Dermis lymphatic vessel endothelial cell (primary cell): ENCODE measurements at places on chromosomes 1 and 21. TPM values are rescaled to one million over a fixed set of nuclear protein-coding genes. Genes with fewer than 3 reads are reported as not detected.

VPS72 gene
- total RNA-seq = 38.9 and 49.2 TPM in 2 replicates

TMEM52 gene
- not detected in 2 replicates for total RNA-seq

MUL1 gene
- 22.2 and 28.0 TPM in 2 replicates for total RNA-seq

VASH2 gene
- total RNA-seq = under 0.01 and 0.17 TPM in 2 replicates

KIF26B gene
- total RNA-seq = 2.3 and 5.8 TPM in 2 replicates

RPTN gene
- total RNA-seq = not detected in 2 replicates

RHD gene
- 0.09 and 0.33 TPM in 2 replicates for total RNA-seq

MASP2 gene
- total RNA-seq = not detected in 2 replicates

CASQ1 gene
- total RNA-seq = not detected in 2 replicates

IL19 gene
- total RNA-seq = not detected in 2 replicates

OR2M3 gene
- not detected in 2 replicates for total RNA-seq

ADAMTS4 gene
- total RNA-seq = 10.0 and 13.3 TPM in 2 replicates

NCMAP gene
- not detected in 2 replicates for total RNA-seq

GNAT2 gene
- 0.11 and 0.17 TPM in 2 replicates for total RNA-seq

LHX4 gene
- not detected in 2 replicates for total RNA-seq

LIN28A gene
- total RNA-seq = not detected in 2 replicates

SOX13 gene
- 5.4 and 6.5 TPM in 2 replicates for total RNA-seq

NID1 gene
- total RNA-seq = 286 and 303 TPM in 2 replicates

FCRL6 gene
- not detected in 2 replicates for total RNA-seq

PTPN22 gene
- not detected in 2 replicates for total RNA-seq

IFFO2 gene
- 4.2 and 11.6 TPM in 2 replicates for total RNA-seq

DCST1 gene
- not detected in 2 replicates for total RNA-seq

TMEM234 gene
- total RNA-seq = 10.4 and 11.1 TPM in 2 replicates

CPTP gene
- total RNA-seq = 11.7 and 14.0 TPM in 2 replicates

MNDA gene
- not detected in 2 replicates for total RNA-seq

TMEM200B gene
- 0.26 and 0.33 TPM in 2 replicates for total RNA-seq

CATSPERE gene
- total RNA-seq = 0.77 and 0.98 TPM in 2 replicates

FCRL2 gene
- total RNA-seq = not detected in 2 replicates

TRNAU1AP gene
- 20.6 and 25.8 TPM in 2 replicates for total RNA-seq

GRIK3 gene
- not detected in 2 replicates for total RNA-seq

WNT9A gene
- total RNA-seq = 0.26 and 0.33 TPM in 2 replicates

ITGB2 gene
- 0.11 and 0.43 TPM in 2 replicates for total RNA-seq

VSIG8 gene
- not detected in 2 replicates for total RNA-seq

LCE1D gene
- not detected in 2 replicates for total RNA-seq

ELAVL4 gene
- under 0.01 TPM in 1 of 2 replicates, not detected in the other for total RNA-seq

GAS5 gene
- total RNA-seq = 542 and 586 TPM in 2 replicates

DMRTA2 gene
- total RNA-seq = under 0.01 TPM in 1 of 2 replicates, not detected in the other

MRPL24 gene
- total RNA-seq = 29.9 and 31.7 TPM in 2 replicates

OR2L8 gene
- not detected in 2 replicates for total RNA-seq

CLCA2 gene
- total RNA-seq = under 0.01 TPM in 1 of 2 replicates, not detected in the other

OR2L13 gene
- not detected in 2 replicates for total RNA-seq

RGS7 gene
- total RNA-seq = 0.09 and 0.11 TPM in 2 replicates

KIF17 gene
- total RNA-seq = 23.4 and 24.5 TPM in 2 replicates

LRRC53 gene
- not detected in 2 replicates for total RNA-seq

DMBX1 gene
- not detected in 2 replicates for total RNA-seq

ST6GALNAC3 gene
- total RNA-seq = 57.8 and 110 TPM in 2 replicates

TEKT2 gene
- 0.33 and 0.34 TPM in 2 replicates for total RNA-seq

FAM78B gene
- total RNA-seq = 0.11 and 0.52 TPM in 2 replicates
